IMR-90 (cell line): ENCODE measurements at places on chromosomes 7 and 10. TPM values are rescaled to one million over a fixed set of nuclear protein-coding genes. Genes with fewer than 3 reads are reported as not detected.

The PDK4 gene
- total RNA-seq: under 0.01 TPM in 2 replicates

The RELN gene
- 19.4 and 23.7 TPM in 2 replicates for total RNA-seq

The HKDC1 gene
- total RNA-seq: under 0.01 TPM in 1 of 2 replicates, not detected in the other

The SGPL1 gene
- total RNA-seq: 26.7 and 27.5 TPM in 2 replicates

The CPVL gene
- not detected in 2 replicates for total RNA-seq

The VSTM4 gene
- 2.5 and 2.9 TPM in 2 replicates for total RNA-seq

The VAX1 gene
- total RNA-seq: not detected in 2 replicates

The GSAP gene
- 1.8 and 1.9 TPM in 2 replicates for total RNA-seq

The CABCOCO1 gene
- total RNA-seq: under 0.01 and 0.18 TPM in 2 replicates

The RP9 gene
- total RNA-seq: 9.5 and 14.7 TPM in 2 replicates

The GIMAP5 gene
- total RNA-seq: not detected in 2 replicates

The GHRHR gene
- total RNA-seq: not detected in 2 replicates

The SYCE1 gene
- not detected in 2 replicates for total RNA-seq

The DRGX gene
- not detected in 2 replicates for total RNA-seq

The PNLIPRP3 gene
- not detected in 2 replicates for total RNA-seq

The SGMS1 gene
- 26.7 and 30.8 TPM in 2 replicates for total RNA-seq

The CNPY1 gene
- total RNA-seq: not detected in 2 replicates

The STX1A gene
- total RNA-seq: 9.3 and 10.0 TPM in 2 replicates

The OR2A1 gene
- not detected in 2 replicates for total RNA-seq

The FGL2 gene
- 0.56 and 1.3 TPM in 2 replicates for total RNA-seq

The IL2RA gene
- total RNA-seq: not detected in 2 replicates

The MXI1 gene
- total RNA-seq: 7.5 and 11.8 TPM in 2 replicates

The CYP3A7 gene
- total RNA-seq: not detected in 2 replicates

The ZEB1 gene
- total RNA-seq: 108 and 139 TPM in 2 replicates

The MASTL gene
- 13.4 and 18.1 TPM in 2 replicates for total RNA-seq

The GNGT1 gene
- total RNA-seq: not detected in 2 replicates

The TMEM229A gene
- total RNA-seq: not detected in 2 replicates

The GRB10 gene
- 11.7 and 15.1 TPM in 2 replicates for total RNA-seq

The OR13A1 gene
- not detected in 2 replicates for total RNA-seq

The ARHGAP19 gene
- total RNA-seq: 7.0 and 12.8 TPM in 2 replicates

The MAGI2 gene
- total RNA-seq: 17.9 and 27.2 TPM in 2 replicates

The HMX3 gene
- total RNA-seq: not detected in 2 replicates

The CTAGE4 gene
- total RNA-seq: not detected in 2 replicates

The HOXA11 gene
- not detected in 2 replicates for total RNA-seq

The SLC18A2 gene
- not detected in 2 replicates for total RNA-seq

The CLCN1 gene
- total RNA-seq: not detected in 2 replicates

The HIPK2 gene
- 21.7 and 22.0 TPM in 2 replicates for total RNA-seq

The SLC13A1 gene
- total RNA-seq: not detected in 2 replicates
